ENCODE measurements at places on chromosomes 11 and 22. TPM values are rescaled to one million over a fixed set of nuclear protein-coding genes. Genes with fewer than 3 reads are reported as not detected.

ARCN1 gene
- total RNA-seq = 147 TPM

ARHGEF17 gene
- total RNA-seq = 18.2 TPM

BIRC3 gene
- 4.7 TPM for total RNA-seq

MPZL2 gene
- total RNA-seq = 16.8 TPM

SHISA8 gene
- total RNA-seq = 13.9 TPM

RFPL3 gene
- not detected for total RNA-seq

MN1 gene
- 2.9 TPM for total RNA-seq

GGTLC2 gene
- not detected for total RNA-seq

GDPD4 gene
- not detected for total RNA-seq

HSPB2 gene
- not detected for total RNA-seq

IL17REL gene
- not detected for total RNA-seq

DEPDC5 gene
- total RNA-seq = 35.0 TPM

CCND1 gene
- 601 TPM for total RNA-seq

ENTHD1 gene
- not detected for total RNA-seq

COA4 gene
- 97.0 TPM for total RNA-seq

CRYBB1 gene
- total RNA-seq = not detected

KCTD14 gene
- total RNA-seq = 15.2 TPM

CFL1 gene
- 1,270 TPM for total RNA-seq

GALR3 gene
- total RNA-seq = 0.32 TPM

PIH1D2 gene
- total RNA-seq = 1.6 TPM

C11orf52 gene
- 4.6 TPM for total RNA-seq

OR51G2 gene
- not detected for total RNA-seq

Measured in HCT116 (cell line).